ENCODE measurements at places on chromosomes 6 and 20.

- DNase-seq: peak; percentile 25
These were observed 61.7 kb downstream of the ESF1 start for GRCh38 chr20:13723011-13723410.

DNA sequence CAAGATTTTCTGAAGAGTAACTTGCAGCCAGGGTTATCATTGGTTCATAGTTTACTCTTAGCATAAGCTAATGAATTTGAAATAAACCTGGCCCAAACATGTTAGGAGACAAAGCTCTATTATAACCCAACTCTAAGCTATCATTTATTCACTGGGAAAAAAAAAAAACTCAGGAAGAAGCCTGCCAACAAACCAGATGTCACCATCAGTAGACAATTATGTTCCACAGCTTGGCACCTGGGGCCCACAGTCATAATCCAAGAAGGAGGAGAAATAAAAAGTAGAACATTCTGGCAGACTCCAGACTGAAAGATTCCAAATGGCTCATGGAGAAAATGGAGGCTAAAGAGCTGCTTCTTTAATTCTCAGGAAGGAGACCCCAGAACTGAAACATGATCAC, 100.0 kb upstream of the CNR1 start:
- no peak for DNase-seq

GRCh38 chr20:46434597-46434996, 28.2 kb upstream of the ELMO2 start:
- DNase-seq: no peak

DNA sequence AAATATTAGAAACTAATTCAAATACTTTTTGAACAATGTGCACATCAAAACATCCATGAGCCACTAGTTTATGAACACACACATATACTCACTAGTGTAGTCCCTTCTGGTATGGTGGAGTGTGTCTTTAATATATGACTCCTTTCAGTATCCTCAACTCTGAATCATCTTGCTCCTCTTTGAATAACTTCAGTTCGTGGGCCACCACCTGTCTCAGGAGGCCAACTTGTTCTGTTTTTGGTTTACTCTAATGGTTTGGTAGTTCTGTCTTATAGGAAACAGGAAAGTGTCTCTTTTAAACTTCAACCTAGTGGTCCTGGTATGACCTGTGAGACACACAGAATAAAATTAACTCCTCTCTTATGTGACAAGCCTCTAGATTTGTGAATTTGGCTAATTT, 55.6 kb downstream of the ZNF292 start:
- DNase-seq: no peak

GRCh38 chr6:93319304-93319703, 100.1 kb downstream of the EPHA7 start:
- DNase-seq: no peak

DNA sequence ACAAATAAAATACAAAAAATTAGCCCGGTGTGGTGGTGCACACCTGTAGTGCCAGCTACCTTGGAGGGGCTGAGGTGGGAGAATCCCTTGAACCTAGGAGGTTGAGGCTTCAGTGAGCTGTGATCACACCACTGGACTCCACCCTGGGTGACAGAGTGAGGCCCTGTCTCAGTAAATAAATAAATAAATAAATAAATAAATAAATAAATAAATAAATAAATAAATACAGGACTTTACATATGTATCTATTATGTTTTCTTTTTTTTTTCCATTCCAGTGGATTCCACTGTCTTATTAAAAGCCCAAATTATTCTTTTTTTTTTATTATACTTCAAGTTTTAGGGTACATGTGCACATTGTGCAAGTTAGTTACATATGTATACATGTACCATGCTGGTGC, 41.1 kb upstream of the ENPP5 start:
- DNase-seq: no peak

GRCh38 chr6:111715321-111715720, 109.6 kb upstream of the TRAF3IP2 start:
- no peak for DNase-seq

GRCh38 chr20:23362392-23363256, 642 bp downstream of the GZF1 start:
- DNase-seq: no peak

- DNase-seq: no peak
These were observed 91.7 kb downstream of the NCR2 start for GRCh38 chr6:41426888-41427641.

DNA sequence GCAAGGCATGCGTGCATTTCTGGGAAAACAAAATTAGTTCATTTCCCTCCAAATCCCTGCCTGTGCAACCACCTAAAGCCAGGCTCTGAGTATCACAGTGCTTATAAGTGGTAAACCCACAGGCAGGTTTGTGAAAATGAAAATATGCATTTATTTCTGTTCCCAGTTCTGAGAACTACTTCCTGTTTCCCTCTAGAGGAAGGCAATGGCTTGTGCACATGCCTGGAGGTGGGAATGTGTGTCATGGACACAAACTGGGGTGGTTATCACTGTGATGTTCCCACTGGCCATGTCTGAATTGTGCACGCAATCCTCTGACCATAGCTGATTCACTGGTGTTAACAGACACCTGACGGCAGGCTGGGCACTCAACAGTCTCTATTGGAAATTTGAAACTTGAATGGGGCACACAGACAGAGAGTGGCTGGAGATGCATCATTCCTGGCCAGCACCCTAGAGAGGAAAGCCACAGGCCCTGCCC, 26.3 kb downstream of the FAM110A start:
- DNase-seq: no peak

DNA sequence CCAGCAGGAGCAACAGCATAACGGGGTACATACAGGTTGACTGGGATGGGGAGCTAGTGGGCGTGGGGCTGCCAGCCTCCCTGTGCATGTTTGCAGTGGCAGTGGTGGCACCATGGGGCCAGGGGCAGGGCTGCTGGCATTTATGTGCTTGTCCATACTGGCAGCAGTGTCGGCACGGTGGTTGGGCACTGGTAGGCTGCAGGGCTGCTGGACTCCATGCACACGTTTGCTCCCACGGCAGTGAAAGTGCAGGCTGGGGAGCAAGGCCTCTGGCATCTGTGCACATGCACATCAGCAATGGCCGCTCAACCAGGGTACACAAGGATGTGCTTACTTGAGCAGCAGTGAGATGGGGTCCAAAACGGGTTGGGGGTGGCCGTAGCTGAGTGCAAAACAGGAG, 159.5 kb upstream of the KHDRBS2 start:
- no peak for DNase-seq

- no peak for DNase-seq
These were observed 129.6 kb downstream of the PACRG start for GRCh38 chr6:162857326-162857725.

DNA sequence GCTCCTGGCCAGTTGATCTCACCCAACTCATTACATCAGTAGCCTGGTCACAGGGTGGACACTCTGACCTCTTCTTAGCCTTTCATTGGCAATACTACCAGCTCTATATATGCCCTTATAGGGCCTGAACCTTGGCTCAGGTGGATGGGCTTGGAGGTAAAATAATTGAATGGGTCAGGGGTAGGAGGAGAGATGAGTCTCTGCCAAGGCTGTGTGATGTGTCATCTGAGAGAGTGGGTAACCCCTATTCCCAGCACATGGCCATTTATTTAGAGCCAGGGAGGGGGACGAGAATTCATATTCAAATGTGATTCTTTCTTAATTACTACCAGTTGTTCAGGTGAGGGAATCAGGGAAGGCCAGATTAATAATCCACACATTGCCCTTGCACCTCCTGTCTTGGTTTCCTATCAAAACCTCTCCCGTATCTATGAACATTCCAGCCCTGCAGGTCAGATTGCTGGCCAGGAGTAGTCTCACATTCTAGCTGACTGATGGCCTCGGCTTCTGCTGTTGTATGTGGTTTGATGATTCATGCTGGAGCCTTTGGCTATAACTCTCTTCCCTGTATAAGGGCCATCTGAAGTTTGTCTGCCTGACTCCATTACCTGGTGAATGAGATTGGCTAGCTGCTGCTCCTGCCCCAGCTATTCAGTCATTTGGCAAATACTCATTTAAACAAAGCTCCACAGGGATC, 13.4 kb downstream of the C20orf173 start:
- peak; percentile 17 for DNase-seq

DNA sequence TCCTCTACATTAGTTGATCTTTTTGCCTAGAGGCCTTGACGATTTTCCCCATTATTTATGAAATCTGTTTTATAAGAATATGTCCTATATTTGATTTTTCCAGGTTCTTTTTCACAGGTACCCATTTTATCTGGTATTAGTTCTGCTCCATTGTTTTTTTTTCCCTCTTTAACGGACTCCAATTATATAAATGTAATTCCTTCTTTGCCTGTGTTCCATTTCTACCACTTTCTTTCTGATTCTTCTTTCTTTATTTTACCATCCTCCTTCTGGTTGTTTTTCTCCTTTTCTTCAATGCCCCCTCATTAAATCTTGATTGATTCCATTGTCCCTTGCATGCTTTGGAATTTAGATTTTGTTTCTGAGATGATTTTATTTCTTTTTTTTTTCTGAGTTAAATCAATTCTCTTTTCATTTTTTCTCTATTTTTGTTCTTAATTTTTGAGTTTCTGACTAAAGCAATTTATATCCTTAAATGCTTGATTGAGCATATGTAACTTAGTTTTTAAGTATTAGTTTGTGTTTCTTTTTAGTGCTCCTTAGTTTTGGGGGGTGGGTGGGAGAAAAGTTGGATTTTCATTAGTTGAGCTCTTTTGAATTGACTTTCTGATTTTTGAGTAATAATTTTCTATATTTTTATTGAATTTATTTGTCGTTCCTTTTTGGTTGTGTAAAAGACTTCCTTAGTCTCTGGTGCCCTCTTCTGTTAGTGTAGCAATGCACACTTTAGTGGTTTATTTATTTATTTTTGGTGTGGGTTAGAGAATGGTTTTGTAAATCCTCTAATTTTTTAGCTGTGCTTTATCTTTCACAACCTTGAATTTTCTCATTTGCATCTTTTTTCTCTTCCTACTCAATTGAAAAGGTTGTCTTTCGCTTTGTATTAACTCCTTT, 140.8 kb downstream of the FARS2 start:
- DNase-seq: no peak

DNA sequence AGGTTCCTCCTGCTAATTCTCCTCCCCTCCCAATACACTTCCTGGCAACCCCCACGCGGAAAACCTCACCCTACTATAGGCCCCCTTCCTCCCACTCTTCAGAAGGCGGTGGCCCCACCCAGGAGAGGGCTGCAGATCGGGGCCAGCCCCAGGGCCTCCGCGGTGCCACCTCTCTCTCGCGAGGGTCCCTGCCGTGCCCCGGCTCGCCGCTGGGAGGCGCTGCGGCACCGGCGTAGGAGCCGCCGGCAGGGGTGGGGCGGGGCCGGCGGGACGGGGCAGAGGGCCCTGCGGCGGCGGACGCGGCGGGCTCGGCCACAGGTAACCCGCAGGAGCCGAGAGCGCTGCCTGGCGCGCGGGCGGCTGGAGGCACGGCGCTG, at the start of gene ANKRD6:
Gene ANKRD6, plus strand, starts transcription at position 278 of the 377 bp plus-strand sequence. CDS start 133,825 bp downstream, outside the sequence.
- no peak for DNase-seq

- peak; percentile 93 for DNase-seq
These were observed 511.2 kb upstream of the JARID2 start for GRCh38 chr6:14734416-14735340.

- no peak for DNase-seq
These were observed 3.4 kb downstream of the RPS12 start for GRCh38 chr6:132817554-132818403.

GRCh38 chr6:39887692-39888450, 46.4 kb downstream of the MOCS1 start:
- peak; percentile 89 for DNase-seq

DNA sequence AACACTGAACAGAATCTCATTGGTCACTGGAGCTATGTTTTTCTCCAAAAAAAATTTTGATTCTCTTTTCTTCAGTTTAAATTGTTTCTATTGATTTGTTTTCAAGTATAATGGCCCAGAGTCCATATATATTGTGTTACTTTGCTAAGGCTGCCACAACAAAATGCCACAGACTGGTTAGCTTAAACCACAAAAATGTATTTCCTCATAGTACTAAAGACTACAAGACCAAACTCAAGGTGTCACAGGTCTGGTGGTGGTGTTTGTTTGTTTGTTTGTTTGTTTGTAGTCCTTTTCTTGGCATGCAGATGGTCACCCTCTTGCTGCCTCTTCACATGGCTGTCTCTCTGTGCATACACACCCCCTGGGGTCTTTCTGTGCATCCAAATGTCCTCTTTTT, 34.0 kb downstream of the BMP5 start:
- DNase-seq: no peak

DNA sequence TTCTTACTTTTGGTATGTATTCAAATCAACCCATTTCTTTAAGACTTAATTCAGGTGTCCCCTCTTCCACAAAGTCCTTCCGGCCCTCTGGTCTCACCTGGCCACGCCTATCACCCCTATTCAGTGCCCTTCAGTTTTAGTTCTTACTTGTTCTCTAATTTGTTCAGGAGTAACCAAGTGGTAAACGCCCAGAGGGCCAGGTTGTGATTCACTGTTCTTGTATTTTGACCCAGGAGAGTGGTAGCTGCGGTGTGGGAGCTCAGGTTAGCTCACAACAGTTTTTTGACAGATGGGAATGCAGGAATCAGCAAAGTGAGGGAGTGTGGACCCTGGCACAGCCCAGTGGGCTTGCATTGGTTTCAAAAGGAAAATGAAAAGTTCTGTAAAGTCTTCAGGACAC, 81.7 kb upstream of the RIPOR2 start:
- DNase-seq: no peak

DNA sequence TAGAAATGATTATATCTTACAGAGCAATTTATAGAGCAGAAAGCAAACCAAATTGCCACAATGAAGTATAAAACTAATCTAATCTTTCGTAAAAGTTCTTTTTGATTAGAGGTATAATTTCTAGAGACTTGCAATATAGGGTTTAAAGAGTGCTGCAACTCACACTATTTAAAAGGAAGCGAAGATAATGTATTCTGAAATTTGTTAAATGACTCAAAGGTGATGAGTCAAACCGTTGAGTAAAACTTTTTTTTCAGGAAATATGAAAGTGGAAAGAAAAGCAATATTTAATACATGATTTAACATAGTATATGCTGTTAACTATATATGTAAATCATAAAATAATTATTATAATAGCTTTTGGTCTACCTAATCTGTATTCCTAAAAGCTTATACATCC, 133.6 kb downstream of the SYNE1 start:
- no peak for DNase-seq

- no peak for DNase-seq
These were observed 104.1 kb downstream of the SYNDIG1 start for GRCh38 chr20:24573557-24573956.

DNA sequence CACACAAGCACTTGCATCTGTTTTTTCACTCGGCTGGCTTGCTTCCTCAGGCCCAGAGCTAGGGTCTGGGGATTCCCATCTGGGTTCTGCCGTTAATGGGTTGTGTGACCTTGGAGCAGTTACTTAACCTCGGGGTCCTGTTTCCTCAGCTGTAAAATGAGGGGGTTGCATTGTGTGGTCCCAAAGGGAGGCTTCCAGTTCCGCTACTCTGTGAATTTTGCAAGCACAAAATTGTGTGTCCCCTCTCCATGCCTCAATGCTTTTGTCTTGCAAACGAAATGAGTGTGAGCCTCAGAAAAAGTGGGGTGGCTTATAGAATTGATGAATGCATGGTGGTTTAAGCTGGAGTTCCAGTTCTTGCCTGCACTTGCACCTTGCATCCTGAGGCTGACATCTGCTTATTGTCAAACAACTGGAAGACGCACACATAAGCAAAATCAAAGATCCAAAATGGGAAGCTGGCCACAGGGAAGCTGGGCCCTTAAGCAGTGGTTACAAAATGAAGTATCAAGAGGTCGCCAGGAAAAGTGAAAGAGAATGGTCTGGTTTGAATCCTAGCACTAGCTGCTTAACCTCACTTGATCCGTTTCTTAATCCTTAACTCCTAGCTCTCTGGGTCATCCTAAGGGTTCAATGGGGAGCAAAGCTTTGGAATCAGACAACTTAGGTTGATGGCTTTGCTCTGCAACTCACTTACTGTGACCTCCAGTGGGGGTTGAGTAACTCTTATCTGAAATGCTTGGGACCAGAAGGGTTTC, 490.6 kb downstream of the DHX35 start:
- no peak for DNase-seq

GRCh38 chr20:19875376-19876221, 117.5 kb downstream of the RIN2 start:
- DNase-seq: no peak
